ENCODE measurements at places on chromosomes 12 and 14. TPM values are rescaled to one million over a fixed set of nuclear protein-coding genes. Genes with fewer than 3 reads are reported as not detected.

The FOXA1 gene
- not detected for total RNA-seq

The RNF212B gene
- not detected for total RNA-seq

The C14orf180 gene
- not detected for total RNA-seq

The C12orf50 gene
- not detected for total RNA-seq

The AKAP5 gene
- 0.45 TPM for total RNA-seq
